Stimulated activated CD8-positive, alpha-beta memory T cell treated with anti-CD3 and anti-CD28 coated beads, Interleukin-7, amount 100 ng/mL, for 4 hours (primary cell): ENCODE measurements at places on chromosomes 3 and 15.
A peak's percentile ranks its signal among the peaks of the same experiment; 100 is the strongest.

DNA sequence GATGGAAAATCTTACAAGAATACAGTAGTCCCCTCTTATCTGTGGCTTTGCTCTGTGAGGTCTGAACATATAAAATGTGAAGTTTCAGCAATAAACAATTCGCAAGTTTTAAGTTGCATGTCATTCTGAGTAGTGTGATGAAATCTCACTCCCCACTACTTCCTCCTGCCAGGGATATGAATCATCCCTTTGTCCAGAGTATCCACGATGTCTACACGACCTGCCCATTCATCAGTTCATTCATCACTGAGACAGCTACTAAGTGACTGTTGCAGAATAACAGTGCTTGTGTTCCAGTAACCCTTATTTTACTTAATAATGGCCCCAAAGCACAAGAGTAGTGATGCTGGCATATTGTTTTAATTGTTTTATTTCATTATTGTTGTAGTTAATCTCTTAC, 489.2 kb upstream of the UBE2E2 start:
- no peak for DNase-seq

- DNase-seq: no peak
Observed at GRCh38 chr3:46098319-46098761, 71.1 kb upstream of the XCR1 start.

- DNase-seq: no peak
Observed at GRCh38 chr3:116920826-116921610, 211.4 kb downstream of the TUSC7 start.

- DNase-seq: no peak
Observed at GRCh38 chr3:158430448-158430847, 140.5 kb upstream of the MLF1 start.

DNA sequence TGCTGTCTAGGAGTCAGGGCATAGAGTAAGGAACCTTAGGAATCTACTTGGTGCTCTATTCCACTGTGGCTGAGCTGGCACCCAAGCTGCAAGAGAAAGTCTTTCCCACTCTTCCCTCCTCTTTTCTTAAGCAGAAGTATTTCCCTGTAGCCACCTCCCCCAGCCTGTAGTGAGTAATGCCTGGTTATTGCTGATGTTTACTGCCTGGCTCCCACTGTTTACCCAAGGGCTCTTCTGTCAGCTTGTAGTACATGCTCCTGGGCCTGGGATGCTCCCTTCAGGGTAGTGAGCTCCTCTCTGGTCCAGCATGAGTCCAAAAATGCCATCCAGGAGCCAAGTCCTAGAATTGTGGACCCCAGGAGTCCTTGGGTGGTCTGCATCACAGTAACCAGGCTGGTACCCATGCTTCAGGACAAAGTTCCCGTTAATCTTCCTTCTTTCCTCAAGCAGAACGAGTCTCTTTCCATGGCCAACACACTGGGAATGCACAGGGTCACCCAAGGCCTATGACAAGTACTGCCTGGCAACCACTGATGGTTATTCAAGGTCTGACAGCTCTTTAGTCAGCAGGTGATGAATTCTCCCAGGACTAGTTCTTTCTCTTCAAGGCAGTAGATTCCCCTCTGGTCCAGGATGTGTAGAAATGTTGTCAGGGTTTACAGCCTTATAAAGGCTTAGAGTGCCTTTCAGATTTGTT, 17.6 kb downstream of the GALK2 start:
- no peak for DNase-seq

DNA sequence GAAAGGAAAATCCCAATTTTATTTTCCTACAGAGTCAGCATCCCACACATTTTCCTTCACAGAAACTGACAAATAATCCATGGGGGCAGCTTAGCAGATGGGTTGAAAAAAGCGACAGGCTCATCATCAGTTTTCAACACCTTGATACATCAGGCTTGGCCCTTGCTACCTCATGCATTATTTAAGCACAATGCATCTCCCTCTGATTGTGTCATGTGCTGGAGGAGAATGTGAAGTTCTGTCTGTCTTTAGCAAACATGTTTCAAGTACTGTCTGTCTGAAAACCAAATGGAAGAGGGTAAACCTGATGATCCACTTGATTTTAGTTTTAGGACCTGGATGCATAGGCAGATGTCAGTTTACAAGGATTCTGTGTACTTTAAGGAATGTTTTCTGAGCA, 128.6 kb upstream of the ADAMTS9 start:
- DNase-seq: no peak

DNA sequence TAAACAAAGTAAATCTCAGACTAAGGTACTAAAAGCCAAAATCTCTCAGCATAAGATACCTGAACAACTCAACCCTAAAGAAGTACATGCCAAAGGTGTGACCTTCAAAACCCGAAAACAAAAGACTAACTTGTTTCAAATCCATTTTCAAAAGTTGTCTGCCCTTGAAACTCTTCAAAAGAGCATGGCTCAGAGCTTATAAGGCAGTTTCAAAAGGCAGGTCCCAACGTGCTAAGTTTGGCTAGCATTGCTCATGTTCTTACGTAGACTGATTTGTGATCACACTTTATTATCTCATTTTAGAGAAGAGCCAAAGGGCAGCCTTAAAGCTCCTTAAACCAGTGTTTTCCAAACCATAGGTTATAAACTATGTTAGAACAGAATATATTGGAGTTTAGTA, 112.2 kb downstream of the FEZF2 start:
- DNase-seq: no peak

- DNase-seq: peak; percentile 1
Observed at GRCh38 chr3:168094877-168095610, 680 bp downstream of the GOLIM4 start.
